ENCODE measurements at places on chromosomes 12 and 14.
A peak's percentile ranks its signal among the peaks of the same experiment; 100 is the strongest.

DNA sequence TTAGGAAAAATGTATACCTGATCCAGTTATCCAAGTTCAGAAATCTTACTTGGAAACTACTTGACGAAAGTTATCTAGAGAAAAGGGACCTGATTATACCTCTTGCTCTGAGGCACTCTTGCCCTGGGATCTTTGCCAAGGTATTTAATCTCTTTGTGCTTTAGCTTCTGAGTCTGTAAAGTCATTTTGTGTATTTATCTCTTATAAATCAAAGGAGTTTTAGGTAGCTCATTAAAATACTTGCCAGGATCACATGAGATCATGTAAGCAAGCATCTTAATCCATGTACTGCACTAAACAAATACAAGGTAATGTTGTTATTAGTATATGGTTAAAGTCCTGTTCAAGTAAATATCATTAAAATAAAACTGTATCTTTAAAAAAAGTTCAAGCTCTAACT lies 147.5 kb downstream of the IPO8 start:
- DNase-seq = no peak

DNA sequence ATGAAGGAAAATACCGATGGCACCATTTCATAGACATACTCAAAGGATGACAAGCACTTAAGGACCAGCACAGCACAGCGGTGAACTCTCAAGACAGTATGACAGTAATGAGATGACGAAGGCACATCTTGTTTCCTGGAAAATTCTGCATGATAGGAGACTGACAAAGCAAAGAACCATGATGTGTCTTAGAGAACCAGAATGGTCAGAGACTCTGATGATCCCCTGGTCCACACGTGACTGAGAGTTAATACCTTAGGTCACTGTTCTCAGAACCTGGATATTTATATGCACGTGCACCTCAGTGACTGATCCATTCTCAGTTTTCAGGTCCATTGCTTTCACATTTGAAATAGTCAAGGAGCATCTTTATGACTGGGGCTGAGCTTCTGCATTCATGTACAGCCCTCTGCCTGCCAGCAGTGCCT lies 35.3 kb downstream of the PROX2 start:
- no peak for DNase-seq

- no peak for DNase-seq
Measured at GRCh38 chr14:31435276-31435675, 14.9 kb upstream of the HEATR5A start.

DNA sequence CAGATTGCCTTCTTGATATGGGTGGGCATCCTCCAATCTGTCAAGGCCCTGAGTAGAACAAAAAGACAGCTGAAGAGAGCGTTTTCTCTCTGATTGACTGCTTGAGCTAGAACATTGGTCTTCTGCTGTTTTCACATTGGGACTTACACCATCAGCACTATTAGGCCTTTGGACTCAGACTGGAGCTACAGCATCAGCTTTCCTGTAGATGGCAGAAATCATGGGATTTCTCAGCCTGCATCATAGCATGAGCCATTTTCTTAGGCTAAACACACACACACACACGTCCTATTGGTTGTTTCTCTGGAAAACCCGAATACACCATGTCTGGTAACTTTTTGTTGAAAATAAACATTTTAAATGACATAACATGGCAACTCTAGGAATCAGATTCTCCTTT lies 15.8 kb upstream of the PPM1A start:
- DNase-seq = no peak

- no peak for DNase-seq
Measured at GRCh38 chr12:108955225-108955835, 65.5 kb downstream of the SVOP start.

- DNase-seq = no peak
Measured at GRCh38 chr12:29644536-29645162, 139.1 kb downstream of the TMTC1 start.

DNA sequence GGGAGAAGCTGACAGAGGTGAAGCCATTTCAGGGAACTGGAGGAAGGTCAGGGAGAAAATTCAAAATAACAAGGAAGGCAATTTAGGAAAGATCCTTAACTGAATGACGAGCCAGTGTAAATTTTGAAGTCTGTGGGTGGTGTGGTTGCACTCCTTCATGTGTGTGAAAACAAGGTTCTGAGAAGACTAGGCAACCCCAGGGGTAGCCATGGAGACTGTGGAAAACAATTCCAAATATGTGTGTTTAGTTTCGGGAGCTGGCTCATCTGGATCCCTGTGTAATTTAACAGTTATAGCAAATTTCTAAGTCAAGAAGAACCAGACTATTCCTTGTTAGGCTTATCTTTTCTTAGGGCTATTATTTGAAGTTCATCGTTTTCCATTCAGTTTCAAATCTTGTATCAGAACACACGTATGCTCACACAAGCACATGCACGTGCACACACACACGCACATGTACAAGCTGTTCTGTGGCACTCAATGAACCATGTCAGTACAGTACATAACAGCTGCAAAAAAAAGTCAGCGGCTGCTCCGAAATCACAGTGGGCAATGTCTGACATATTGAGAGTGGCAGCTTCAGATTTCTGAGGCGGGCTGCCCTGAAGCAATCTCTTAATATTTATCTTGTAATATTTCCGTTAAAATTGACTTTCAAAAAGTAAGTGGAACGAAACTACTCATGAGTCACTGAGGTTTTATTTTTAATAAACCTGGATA lies 411.2 kb downstream of the AEBP2 start:
- DNase-seq = no peak

DNA sequence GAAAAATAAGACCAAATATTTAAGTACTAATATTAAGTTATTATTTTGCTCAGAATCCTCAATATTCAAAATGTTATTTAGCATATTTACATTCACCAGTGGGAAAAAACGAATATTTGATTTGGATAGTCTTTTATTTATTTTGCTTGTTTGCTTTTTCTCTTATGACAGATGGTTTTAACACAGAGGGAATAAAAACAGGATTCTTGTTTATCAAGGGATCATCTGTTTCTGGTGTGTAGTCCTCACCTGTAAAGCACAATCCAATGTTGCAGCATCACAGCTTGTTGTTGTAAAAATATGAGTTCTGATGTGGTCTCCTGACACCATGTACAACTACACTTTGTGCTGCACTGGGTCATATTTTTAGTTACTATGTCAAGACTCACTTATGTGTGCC lies 103.9 kb downstream of the AVPR1A start:
- no peak for DNase-seq

- no peak for DNase-seq
Measured at GRCh38 chr12:2337031-2338010, 284.5 kb downstream of the CACNA1C start.

- no peak for DNase-seq
Measured at GRCh38 chr14:65877624-65878023, 465.1 kb downstream of the FUT8 start.

GRCh38 chr14:73251516-73252215 lies 14.4 kb downstream of the PAPLN start:
- no peak for DNase-seq

- DNase-seq = no peak
Measured at GRCh38 chr12:93704122-93704521, 26.9 kb downstream of the CRADD start.

GRCh38 chr12:62799126-62799736 lies 135.7 kb downstream of the PPM1H start:
- no peak for DNase-seq

DNA sequence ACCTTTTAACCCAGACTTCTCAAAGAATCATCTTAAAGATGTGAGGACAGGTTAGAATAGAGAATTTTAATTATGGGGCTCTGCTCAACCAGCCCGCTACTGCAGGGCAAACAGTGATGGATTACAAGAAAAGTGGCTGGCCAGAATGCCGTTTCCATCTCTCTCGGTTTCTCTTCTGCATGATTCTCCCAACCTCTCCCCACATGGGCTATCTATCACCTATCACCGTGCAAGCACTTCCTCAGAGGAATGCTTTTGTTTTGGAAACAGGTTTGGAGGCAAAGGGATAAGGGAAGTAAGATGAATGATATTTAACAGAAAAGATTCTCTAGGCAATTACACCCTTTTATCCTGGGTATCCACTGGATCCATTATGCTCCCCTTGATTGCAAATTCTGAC lies 37.4 kb upstream of the PHC1 start:
- no peak for DNase-seq

DNA sequence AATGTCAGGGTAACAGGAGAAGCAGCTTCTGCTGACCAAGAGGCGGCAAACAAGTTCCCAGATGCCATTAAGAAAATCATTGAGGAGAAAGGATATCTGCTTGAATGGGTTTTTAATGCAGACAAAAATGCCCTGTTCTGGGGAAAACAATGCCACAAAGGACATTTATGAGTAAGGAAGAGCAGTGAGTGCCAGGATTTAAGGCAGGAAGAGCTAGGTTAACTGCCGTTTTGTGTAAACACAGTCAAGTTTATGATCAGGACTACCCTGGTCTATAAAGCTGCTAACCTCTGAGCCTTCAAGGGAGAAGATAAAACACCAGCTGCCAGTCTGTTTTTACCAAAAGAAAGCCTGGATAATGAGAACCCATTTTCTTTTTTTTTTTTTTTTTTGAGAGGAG lies 8.5 kb downstream of the MAPKAPK5 start:
- no peak for DNase-seq

GRCh38 chr14:69137416-69137815 lies 15.5 kb downstream of the DCAF5 start:
- DNase-seq = no peak

- peak; percentile 79 for DNase-seq
Measured at GRCh38 chr12:67630373-67631088, 18.0 kb upstream of the DYRK2 start.

All from T-helper 22 cell (primary cell).